ENCODE measurements at places on chromosomes 12 and 14. TPM values are rescaled to one million over a fixed set of nuclear protein-coding genes. Genes with fewer than 3 reads are reported as not detected.
A peak's percentile ranks its signal among the peaks of the same experiment; 100 is the strongest.

Gene DCN
- not detected for total RNA-seq

Gene SLC4A8
- 9.1 TPM for total RNA-seq

Gene TPH2
- total RNA-seq: not detected

Gene B4GALNT3
- total RNA-seq: 0.37 TPM

Gene PELI2
- 1.1 TPM for total RNA-seq

Gene C12orf43
- 24.6 TPM for total RNA-seq

Gene SMIM41
- not detected for total RNA-seq

- DNase-seq: no peak
- H3K36me3 ChIP-seq: no peaks in the 10 kb centered on the region
- no peak overlapping the region for H3K4me3 ChIP-seq
- H3K27ac ChIP-seq: no peak overlapping the region
- H3K27me3 ChIP-seq: peaks cover 58% of the 10 kb centered on the region
These were observed 7.2 kb upstream of the KRT75 start for GRCh38 chr12:52441320-52441911.

DNA sequence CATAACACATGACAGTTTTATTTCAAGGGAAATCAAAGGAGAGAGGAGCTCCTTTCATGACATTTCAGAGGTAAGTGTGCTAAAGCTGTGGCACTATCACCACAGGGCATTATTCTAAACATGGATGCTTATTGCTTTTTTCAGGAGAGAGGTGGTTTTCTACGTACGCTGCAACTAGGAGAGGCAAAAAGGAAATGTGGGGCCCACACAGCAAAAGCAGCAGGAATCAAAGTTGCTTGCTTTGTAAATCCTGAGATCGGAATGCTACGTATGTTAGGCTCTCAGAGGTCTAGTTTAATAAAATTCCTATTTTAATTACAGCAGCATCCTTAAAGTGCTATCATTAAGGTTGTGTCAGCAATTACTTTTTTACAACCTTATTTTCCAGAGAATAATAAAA lies 55.0 kb upstream of the GRIP1 start:
- peaks cover 19% of the 10 kb centered on the region for H3K27me3 ChIP-seq
- H3K4me3 ChIP-seq: no peak overlapping the region
- no peak for DNase-seq
- no peaks in the 10 kb centered on the region for H3K36me3 ChIP-seq
- peaks cover 3% of the 10 kb centered on the region for H3K4me1 ChIP-seq

- DNase-seq: no peak
- no peak overlapping the region for H3K27ac ChIP-seq
- no peak overlapping the region for H3K4me3 ChIP-seq
- peaks cover 25% of the 10 kb centered on the region for H3K27me3 ChIP-seq
- H3K36me3 ChIP-seq: no peaks in the 10 kb centered on the region
These were observed 5.3 kb downstream of the PHETA1 start for GRCh38 chr12:111363578-111363977.

GRCh38 chr12:121570467-121571283 lies 10.1 kb downstream of the KDM2B start:
- H3K27ac ChIP-seq: no peak overlapping the region
- peaks cover 3% of the 10 kb centered on the region for H3K4me1 ChIP-seq
- no peak overlapping the region for H3K4me3 ChIP-seq
- H3K36me3 ChIP-seq: peaks cover 13% of the 10 kb centered on the region
- no peaks in the 10 kb centered on the region for H3K27me3 ChIP-seq

- H3K27me3 ChIP-seq: no peaks in the 10 kb centered on the region
- H3K27ac ChIP-seq: no peak overlapping the region
These were observed 23.3 kb upstream of the NEK9 start for GRCh38 chr14:75150150-75150549.

DNA sequence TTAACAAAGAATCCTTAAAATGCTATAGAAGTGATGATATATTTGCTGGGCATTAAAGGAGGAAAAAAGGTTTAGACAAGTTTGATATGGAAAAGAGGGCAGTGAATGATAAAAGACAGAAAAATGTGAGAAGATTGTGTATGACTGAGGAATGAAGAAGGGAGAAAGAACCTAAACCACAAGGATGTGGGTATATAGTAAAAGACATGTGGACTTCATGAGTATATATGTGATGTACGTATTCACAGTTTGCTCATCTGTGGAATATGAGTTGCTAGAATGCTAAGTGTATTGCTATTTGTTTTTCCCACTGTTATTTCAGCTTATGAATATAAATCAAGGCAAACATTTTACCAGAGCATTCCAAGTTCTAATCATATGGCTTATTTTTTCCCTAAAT lies 2.1 kb upstream of the SLC16A7 start:
- H3K27me3 ChIP-seq: no peaks in the 10 kb centered on the region
- peaks cover 2% of the 10 kb centered on the region for H3K36me3 ChIP-seq
- H3K4me1 ChIP-seq: peaks cover 31% of the 10 kb centered on the region
- H3K4me3 ChIP-seq: no peak overlapping the region

GRCh38 chr12:122123051-122123760 lies 44.6 kb downstream of the MLXIP start:
- no peaks in the 10 kb centered on the region for H3K27me3 ChIP-seq
- peaks cover 1% of the 10 kb centered on the region for H3K36me3 ChIP-seq
- peak overlapping the region; percentile 48 for H3K27ac ChIP-seq
- peak; percentile 77 for DNase-seq
- H3K4me1 ChIP-seq: peaks cover 19% of the 10 kb centered on the region

DNA sequence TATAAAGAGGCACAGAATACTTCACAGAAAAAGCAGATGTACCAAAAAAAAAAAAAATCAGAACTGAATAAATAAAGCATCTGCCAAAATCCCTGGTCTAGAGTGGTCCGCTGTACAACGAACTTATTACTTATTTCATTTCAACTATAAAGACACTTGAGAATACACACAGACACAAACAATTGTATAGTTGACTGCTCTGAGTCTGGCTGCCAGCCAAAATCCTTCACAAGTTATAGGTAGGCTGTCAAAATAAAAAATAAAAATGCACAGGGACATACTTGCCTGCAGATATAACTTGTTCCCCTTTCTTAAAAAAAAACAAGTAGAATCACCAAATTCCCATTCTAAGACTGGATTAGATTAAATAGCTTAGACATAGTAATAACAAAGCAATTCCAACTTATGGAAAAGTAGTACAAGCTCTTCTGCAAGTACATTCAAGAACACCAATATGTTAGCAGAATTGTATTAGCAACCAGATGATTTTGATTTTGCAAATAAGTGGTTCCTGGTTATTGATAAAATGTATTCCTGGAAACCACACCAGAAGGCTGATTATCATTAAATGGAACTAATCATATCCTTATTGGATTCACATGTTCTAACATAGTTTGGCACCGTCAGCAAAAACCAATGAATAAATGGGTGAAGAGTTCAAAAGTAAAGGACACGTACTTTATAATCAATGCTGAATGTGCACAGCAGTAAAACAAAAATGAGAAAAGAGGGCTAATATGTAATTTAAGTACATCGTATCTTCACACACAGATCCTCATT lies 248.5 kb downstream of the NELL2 start:
- H3K36me3 ChIP-seq: no peaks in the 10 kb centered on the region
- H3K27me3 ChIP-seq: no peaks in the 10 kb centered on the region
- no peak overlapping the region for H3K27ac ChIP-seq
- H3K4me1 ChIP-seq: no peaks in the 10 kb centered on the region

DNA sequence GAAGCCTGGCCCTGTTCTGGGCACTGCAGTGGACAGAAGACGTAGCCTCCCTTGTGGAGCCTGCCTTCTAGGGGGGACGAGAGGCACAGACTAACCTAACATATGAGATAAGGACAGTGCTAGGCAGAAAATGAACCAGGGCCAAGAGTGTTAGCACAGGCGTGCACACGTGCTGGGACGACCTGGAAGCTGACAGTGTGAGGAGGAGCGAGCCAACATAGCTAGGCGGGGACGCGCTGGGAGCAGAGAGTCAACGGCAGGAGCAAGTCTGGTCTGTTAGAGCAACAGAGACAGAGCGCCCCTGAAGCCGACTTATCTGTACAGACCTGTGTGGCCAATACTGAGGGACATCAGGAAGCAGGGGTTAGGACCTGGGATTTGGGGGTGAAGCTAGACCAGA lies 8.0 kb downstream of the PXMP2 start:
- H3K4me3 ChIP-seq: no peak overlapping the region
- no peak overlapping the region for H3K27ac ChIP-seq
- no peaks in the 10 kb centered on the region for H3K27me3 ChIP-seq
- DNase-seq: no peak

GRCh38 chr12:53579545-53579955 lies 46.6 kb downstream of the ATF7 start:
- no peaks in the 10 kb centered on the region for H3K27me3 ChIP-seq
- no peak overlapping the region for H3K27ac ChIP-seq
- H3K4me1 ChIP-seq: peaks cover 33% of the 10 kb centered on the region
- DNase-seq: no peak
- peaks cover 11% of the 10 kb centered on the region for H3K36me3 ChIP-seq

DNA sequence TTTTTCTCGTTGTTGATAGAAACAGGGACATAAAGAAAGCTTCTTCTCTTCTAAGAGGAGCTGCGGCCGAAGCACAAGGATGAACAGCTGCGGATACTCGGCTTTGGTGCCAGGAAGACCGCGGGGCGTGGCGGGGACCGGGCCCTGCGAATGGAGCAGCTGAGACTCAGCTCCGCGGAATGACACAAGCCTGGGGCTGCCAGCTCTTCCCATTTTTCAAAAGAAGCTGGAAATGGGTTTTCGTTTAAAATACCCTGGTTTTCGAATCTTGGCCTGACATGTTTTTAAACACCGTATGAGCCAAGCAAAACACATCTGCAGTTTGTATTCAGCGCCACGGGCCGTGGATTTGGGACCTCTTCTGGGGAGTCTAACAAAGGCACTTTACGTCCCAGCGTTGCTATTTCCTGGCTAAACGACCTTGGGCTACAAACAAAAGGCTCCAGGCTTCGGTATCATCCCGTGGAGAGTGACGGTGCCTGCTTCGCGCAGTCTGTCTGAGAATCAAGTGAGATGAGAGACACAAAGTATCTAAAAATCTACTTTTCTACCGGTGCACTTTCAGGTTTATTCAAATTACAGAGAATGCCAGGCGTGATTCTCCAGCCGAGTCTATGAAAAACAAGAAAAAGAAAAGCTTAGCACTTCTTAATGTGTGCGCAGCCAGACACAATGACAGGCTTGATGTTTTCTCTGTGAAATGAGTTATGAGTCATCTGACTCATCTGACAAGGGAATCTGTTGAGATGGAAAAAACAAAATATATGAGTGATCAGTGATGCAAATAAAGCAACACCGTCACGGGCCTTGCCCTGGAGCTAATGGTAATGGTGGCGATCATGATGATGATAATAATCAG lies 114.0 kb upstream of the TMEM132D start:
- H3K27ac ChIP-seq: no peak overlapping the region
- no peaks in the 10 kb centered on the region for H3K27me3 ChIP-seq
- no peaks in the 10 kb centered on the region for H3K36me3 ChIP-seq

- H3K27me3 ChIP-seq: peaks cover 30% of the 10 kb centered on the region
- no peaks in the 10 kb centered on the region for H3K4me1 ChIP-seq
- H3K4me3 ChIP-seq: no peak overlapping the region
- no peak overlapping the region for H3K27ac ChIP-seq
- no peaks in the 10 kb centered on the region for H3K36me3 ChIP-seq
- no peak for DNase-seq
These were observed 46.5 kb upstream of the GALNT9 start for GRCh38 chr12:132375747-132376463.

- H3K27ac ChIP-seq: no peak overlapping the region
- H3K4me3 ChIP-seq: no peak overlapping the region
- DNase-seq: no peak
- H3K4me1 ChIP-seq: peaks cover 24% of the 10 kb centered on the region
These were observed 114.3 kb downstream of the DIP2B start for GRCh38 chr12:50618864-50619609.

DNA sequence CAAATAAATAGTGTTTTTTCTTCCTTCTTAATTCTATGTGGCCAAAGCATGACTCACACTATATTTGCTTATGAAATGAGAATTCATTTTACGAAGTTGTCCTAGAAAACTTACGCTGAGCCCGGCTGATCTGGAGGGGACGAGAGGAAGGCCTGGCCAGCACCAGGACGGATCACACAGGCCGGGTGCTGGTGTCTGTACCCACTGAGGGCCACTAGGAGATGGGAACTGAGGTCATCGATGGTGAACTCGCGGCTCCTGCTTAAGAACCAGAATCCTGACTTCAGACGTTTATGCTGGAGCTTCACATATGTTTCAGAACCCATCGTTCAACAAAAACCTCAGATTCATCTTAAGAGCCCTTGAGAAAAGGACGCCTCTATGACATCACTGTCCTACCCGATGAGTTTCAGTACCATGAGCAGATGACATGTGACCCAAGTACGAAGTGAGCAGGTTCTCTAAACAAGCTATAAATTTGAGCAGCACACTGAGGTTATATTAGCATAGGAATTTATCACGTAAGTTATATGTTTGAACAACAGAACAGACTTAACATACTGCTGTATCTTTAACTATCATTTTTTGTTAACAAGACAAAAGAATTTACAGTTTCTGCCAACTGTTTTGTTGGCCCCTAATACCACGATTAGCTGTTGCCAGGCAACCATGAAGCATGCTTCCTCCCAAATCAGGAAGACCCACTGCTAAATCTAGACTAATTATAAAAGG lies 111.9 kb downstream of the FOXN3 start:
- no peaks in the 10 kb centered on the region for H3K27me3 ChIP-seq
- DNase-seq: no peak
- H3K4me3 ChIP-seq: no peak overlapping the region

GRCh38 chr12:40253936-40254335 lies 29.1 kb downstream of the LRRK2 start:
- no peaks in the 10 kb centered on the region for H3K27me3 ChIP-seq
- no peaks in the 10 kb centered on the region for H3K4me1 ChIP-seq
- no peak overlapping the region for H3K27ac ChIP-seq
- no peaks in the 10 kb centered on the region for H3K36me3 ChIP-seq

GRCh38 chr12:59186451-59186850 lies 266.1 kb upstream of the LRIG3 start:
- no peaks in the 10 kb centered on the region for H3K4me1 ChIP-seq
- H3K27ac ChIP-seq: no peak overlapping the region
- H3K4me3 ChIP-seq: no peak overlapping the region
- H3K27me3 ChIP-seq: no peaks in the 10 kb centered on the region
- no peaks in the 10 kb centered on the region for H3K36me3 ChIP-seq

DNA sequence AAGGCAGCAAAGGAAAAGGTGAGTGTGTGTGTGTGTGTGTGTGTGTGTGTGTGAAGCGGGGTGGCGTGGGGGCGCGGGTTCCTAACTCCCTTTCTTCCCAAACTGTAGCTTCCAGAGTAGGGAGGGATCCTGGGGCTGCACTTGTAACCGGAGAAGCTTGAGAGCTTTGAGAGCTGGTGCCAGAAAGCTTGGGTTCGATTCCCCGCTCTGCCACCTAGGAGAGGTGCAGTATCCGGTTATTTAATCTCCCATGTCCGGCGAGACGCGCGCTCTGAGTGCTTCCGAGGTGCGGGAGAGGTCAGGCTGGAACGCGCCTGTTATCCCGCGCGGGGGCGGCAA lies 7.2 kb upstream of the RACGAP1 start:
- peaks cover 29% of the 10 kb centered on the region for H3K27me3 ChIP-seq
- H3K36me3 ChIP-seq: no peaks in the 10 kb centered on the region
- no peak overlapping the region for H3K4me3 ChIP-seq
- H3K4me1 ChIP-seq: no peaks in the 10 kb centered on the region
- DNase-seq: no peak
- no peak overlapping the region for H3K27ac ChIP-seq

GRCh38 chr12:20212658-20213555 lies 155.4 kb upstream of the PDE3A start:
- H3K36me3 ChIP-seq: no peaks in the 10 kb centered on the region
- no peak overlapping the region for H3K27ac ChIP-seq
- no peak for DNase-seq
- no peaks in the 10 kb centered on the region for H3K27me3 ChIP-seq
